CD8-positive, alpha-beta memory T cell (primary cell): ENCODE measurements at places on chromosomes 16 and 17. TPM values are rescaled to one million over a fixed set of nuclear protein-coding genes. Genes with fewer than 3 reads are reported as not detected.

The CACNG5 gene
- not detected for total RNA-seq

The HBA2 gene
- total RNA-seq = not detected

The CD300H gene
- not detected for total RNA-seq

The TP53TG3F gene
- not detected for total RNA-seq

The OTOP3 gene
- not detected for total RNA-seq

The SLC25A19 gene
- 119 TPM for total RNA-seq

The HSPB9 gene
- total RNA-seq = 0.11 TPM

The ATXN7L3 gene
- total RNA-seq = 111 TPM

The ADAM11 gene
- 0.71 TPM for total RNA-seq
